ENCODE measurements at places on chromosomes 7 and 10. TPM values are rescaled to one million over a fixed set of nuclear protein-coding genes. Genes with fewer than 3 reads are reported as not detected.

GRCh38 chr10:99279626-99280111 lies 44.0 kb upstream of the HPSE2 start:
- DNase-seq = peak; percentile 33

DNA sequence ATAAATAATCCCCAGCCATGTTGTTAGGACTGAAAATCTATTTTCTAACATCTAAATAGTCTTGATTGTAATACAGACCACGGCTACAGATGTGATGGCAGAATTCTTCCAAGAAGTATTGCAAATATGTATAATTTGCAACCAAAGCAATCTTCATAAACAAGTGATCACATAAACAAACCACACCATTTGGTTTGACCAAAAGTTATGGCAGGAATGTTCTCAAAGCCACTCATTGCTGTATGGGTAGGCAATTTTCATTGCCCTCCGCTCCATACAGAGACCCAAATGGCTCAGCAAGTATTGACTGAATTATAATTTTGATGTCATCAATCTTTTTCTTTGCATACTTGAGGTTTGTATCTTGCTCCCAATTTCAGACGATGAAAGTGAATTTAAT lies 19.0 kb upstream of the RHOBTB1 start:
- no peak for DNase-seq

GRCh38 chr10:69819716-69820506 lies 18.2 kb downstream of the COL13A1 start:
- no peak for DNase-seq

DNA sequence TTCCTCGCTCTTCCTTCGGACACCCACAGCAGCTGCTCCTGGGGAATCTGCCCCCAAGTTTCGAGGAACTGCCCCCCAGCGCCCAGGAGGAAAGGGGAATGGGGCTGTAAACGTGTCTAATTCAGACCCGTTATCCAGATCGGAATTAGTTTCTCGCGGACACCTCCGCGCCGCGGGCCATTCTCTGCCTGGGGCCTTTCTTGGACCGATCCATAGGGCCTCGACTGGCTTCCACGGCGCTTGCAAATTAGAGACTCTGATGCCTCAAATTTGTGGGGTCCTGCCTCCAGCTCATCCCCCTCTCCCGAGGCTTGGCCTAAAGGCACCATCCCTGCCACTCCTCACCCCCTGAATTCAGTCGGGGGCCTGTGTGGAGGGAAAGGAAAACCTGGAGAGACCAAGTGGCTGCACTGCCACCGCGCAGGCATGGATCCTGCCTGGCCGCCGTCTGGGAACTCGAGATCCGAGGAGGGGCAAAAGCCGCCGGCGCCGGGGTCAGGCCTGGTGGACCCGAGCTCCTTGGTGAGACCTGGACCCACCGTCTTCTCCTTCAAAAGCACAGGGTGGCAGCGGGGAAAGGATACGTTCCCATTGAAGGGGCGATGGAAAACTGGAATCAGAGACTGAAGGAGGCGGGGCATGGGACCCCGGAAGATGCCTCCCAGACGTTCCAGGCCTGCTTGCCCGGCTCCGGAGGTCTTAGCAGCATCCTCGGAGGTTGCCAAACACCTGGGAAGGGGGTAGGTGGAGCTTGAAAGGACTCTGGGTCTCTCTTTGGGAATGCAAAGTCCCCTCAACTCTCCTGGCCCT lies 13.7 kb downstream of the LBX1 start:
- DNase-seq = no peak

GRCh38 chr7:135508883-135509588 lies 866 bp downstream of the CNOT4 start:
- peak; percentile 40 for DNase-seq

DNA sequence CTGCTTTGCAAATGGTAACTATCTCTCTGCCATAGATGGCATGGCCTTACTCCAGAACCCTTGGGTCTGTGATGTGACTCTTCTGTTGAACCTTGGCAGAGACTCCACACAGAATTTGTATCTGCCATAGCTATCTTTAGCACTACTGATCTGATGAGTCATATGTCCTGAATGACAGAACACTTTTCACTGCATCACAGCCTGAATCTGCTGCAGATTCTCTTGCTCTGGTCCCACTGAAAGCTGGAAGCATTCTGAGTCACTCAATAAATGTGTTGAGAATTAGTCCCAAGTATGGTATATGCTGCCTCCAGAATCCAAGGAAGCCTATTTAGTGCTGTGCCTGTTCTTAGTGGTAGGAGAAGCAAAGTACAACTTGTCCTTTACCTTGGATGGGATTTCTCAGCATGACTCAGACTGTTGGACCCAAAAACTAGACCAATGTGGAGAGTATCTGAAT lies 39.5 kb upstream of the ANKRD1 start:
- peak; percentile 84 for DNase-seq

The FOXP2 gene
- not detected for total RNA-seq

The AGAP4 gene
- 17.5 TPM for total RNA-seq

The ASNS gene
- 191 TPM for total RNA-seq

The PGAM1 gene
- total RNA-seq = 235 TPM

Measured in MCF 10A (cell line).